ENCODE measurements at places on chromosomes 4 and X.

- no peak for DNase-seq
Measured at GRCh38 chrX:14843666-14844065, 29.2 kb downstream of the FANCB start.

DNA sequence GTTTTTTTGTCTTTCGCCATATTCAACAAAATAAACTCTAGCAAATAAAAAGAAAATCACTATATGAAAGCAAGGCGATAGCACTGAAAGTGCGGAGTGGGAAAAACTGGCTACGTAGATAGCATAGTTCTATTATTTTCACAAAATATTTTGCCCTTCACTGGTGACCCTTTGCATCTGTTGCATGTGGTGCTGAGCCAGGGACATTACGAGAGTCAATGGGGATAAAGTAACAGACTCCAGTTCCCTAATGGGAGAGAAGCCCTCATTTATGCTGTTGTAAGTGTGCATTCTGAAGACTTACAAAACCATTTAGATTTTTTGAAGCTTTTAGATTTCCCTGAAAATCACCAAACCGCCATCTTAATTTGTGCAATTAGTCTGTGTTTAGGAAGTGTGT lies 501.6 kb downstream of the PPARGC1A start:
- DNase-seq: no peak

DNA sequence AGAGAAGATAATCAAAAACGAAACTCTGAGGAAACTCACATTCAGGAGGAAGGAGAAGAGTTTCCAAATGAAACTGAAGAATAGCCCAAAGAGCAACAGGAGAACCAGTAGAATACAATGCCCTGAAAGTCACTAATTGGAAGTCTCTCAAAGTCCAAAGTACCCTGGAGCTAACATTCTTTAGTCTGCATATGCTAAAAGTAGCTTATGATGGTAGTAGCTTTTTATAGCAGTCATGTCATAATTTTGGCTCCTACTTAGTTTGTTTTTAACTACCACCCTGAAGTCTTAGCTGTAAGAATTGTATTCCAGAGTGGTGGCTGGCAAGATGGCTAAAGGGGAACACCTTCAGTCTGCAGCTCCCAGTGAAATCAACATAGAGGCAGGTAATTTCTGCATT lies 100.3 kb upstream of the FGF16 start:
- no peak for DNase-seq

DNA sequence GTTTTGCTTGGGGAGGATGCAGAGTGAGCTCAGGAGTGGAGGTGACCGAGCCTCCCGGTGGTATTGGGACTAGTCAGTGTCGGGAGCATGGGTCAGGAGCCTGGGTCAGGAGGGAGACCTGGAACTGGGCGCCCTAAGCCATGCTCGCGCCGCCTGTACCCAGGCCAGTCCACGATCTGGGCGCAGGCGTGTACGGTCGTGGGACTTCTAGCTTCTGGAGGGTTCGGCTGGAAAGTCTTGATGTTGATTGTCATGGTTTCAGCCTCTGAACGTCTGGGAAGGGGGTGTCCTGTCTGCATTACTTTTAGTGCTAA lies 244 bp downstream of the EIF2S3 start:
- no peak for DNase-seq

DNA sequence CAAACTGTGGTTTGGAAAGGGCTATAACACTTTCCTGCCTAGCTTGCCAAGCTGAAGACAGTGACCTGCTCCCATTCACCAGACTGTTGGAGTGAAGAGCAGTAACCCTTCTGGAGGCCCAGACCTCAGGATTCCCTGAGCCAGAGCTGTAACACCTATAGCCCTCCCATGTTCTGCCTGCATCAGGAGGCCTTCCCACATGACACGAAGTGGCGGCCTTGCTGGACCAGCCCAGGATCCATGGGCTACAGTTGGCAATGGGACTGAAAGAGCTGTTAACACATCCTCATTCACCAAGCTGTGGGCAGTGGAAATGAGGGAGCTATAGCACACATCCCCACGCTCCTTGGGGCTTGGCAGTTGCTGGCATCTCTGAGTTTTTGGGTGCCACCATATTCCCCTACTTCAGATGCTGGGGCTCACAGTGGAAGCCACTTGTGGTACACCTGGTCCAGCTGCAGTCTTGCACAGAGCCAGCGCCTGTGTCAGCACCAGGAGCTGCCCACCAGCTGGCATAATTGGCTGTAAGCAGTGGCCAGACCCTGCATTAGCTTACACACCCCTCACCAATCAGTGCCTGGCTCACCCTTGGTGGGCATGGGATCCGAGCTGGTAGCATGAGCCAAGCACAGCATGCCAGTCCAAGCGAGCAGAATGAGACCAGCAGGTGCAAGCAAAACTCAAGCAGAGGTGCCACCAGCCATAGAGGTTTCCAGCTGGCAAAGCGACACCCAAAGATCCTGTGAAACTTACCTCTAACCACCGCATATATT lies 1029.3 kb downstream of the TECRL start:
- no peak for DNase-seq

DNA sequence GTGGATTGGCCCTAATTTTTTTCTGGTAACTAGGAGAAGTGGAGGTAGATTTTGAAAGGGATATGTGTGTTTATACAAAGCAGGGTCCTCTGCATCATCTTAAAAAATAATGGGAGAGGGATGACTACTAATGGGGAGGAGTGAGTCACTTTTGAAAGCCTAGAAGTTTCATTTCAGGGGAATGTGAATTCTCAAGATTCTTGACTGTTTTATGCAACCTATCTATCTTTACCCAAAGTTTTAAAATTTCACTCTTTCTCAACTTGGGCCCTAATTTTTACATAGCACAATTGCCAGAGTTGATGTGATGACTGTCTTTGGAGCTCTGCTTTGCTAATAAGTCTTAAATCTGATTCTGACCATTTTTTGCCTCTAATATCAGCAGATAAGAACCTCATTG lies 445.2 kb downstream of the GRXCR1 start:
- DNase-seq: no peak

GRCh38 chrX:13131396-13132137 lies 87.1 kb upstream of the FAM9C start:
- DNase-seq: peak; percentile 18

DNA sequence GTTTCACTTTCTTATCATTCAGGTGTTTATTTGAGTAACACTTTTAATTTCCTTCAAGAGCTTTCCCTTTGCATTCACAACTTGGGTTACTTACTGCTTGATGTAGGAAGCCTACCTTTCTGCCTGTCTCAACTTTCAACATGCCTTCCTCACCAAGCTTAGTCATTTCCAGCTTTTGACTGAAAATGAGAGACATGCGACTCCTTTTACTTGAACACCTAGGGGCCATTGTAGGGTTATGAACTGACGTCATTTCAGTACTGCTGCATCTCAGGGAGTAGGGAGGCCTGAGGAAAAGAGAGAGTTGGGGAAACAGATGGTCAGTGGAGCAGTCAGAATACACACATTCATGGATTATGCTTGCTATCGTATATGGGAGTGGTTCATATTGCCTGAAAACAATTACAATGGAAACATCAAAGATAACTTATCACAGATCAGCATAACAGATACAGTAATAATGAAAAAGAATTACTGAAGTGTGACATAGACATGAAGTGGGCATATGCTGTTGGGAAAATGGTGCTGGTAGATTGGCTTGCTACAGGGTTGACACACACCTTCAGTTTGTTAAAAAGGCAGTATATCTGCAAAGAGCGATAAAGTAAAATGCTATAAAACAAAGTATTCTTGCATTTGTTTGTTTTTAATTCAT lies 25.7 kb downstream of the USP53 start:
- no peak for DNase-seq

GRCh38 chr4:150384249-150384648 lies 197.7 kb upstream of the MAB21L2 start:
- DNase-seq: no peak

GRCh38 chr4:150960079-150960478 lies 55.0 kb downstream of the LRBA start:
- DNase-seq: no peak

DNA sequence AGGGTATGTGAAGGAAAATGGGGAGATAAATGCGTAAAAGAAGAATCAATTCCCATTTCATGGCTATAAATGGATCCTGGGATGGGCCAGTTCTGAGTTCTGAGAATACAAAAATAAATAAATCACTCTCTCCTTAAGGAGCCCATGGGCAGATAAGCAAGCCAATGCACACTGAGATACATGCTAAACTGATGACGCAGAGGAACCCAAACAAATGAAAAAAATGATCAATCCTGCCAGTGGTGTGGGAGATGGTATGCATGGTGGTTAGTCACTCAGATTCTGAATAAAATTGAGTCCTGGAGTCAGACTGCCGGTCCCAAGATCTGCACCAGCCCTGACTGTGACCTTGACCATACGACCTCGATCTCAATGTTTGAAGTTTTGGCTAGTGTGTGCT lies 59.7 kb downstream of the NEIL3 start:
- no peak for DNase-seq

DNA sequence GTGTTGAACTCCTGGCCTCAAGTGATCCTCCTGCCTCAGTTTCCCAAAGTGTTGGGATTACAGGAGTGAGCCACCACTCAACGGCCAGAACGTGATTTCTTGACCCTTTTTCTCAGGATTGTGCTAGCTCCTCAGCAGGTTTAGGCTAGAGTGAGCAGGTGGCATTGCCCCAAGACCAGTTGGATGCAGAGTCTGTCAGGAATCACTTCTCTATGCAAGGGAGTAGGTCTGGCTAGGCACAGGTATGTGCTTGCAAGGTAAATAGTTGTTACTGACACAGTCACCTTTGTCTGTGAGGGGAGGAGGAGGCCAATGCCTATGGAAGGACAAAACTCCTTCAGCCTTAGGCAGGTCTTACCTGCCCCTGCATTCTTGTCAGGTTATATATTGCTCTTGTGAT lies 24.2 kb downstream of the SLC25A5 start:
- no peak for DNase-seq

GRCh38 chrX:115559672-115560071 lies 1.3 kb upstream of the PLS3 start:
- DNase-seq: no peak
